ENCODE measurements at places on chromosomes 16 and 17.

DNA sequence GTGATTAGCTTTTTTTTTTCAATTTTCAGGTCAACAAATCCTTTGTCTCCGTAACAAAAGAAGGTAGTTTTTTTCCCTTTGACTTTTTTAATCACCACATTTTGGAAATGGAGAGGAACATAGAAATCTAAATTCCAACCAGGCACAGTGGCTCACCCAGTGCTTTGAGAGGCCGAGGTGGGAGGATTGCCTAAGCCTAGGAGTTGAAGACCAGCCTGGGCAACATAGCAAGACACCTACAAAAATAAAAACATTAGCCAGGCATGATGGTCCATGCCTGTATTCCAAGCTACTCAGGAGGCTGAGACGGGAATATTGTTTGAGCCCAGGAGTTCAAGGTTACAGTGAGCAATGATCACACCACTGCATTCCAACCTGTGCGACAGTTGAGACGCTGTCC lies 5.7 kb downstream of the PSMD7 start:
- no peak for DNase-seq

DNA sequence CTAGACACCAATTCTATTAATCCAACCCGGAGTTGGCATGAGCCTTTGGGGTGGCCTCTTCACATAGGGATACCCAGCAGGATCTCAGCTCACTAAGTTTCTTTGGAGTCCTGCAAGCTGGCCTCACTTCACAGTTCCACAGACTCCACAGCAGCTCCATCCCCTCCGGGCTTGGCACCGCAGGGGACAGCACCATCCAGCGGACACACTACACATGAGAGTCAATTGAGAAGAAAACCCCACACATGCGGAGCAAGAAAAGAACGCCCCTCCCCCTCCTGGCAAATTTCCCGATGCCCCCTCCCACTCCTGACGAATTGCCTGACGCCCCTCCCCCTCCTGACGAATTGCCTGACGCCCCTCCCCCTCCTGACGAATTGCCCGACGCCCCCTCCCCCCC lies 31.1 kb downstream of the KLHDC4 start:
- DNase-seq, result no peak

- no peak for DNase-seq
Observed at GRCh38 chr17:79561486-79562133, 49.2 kb downstream of the RBFOX3 start.

- no peak for DNase-seq
Observed at GRCh38 chr17:55655777-55656176, 66.9 kb downstream of the TMEM100 start.

GRCh38 chr17:7476494-7476893 lies 2.9 kb downstream of the ZBTB4 start:
- no peak for DNase-seq

DNA sequence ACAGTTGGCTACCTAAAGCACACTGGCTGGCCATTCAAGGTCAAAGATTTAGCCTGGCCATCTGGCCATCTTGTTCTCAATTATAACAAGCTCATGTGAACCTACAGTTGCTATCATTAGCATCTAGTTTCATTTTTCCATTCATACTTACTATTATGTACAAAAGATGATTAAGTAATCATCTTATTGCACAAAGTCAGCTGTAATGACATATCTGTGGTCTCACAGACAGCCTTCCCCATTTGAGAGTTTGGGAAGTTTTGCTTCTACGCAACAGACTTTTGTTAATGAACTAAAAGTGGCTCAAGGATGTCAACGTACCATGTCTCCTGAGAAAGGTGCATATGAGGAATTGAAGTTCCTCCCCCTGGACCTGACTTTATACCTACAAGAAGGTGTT lies 51.3 kb downstream of the HS3ST3B1 start:
- DNase-seq, result no peak

- no peak for DNase-seq
Observed at GRCh38 chr16:54503856-54504219, 217.3 kb upstream of the IRX3 start.

DNA sequence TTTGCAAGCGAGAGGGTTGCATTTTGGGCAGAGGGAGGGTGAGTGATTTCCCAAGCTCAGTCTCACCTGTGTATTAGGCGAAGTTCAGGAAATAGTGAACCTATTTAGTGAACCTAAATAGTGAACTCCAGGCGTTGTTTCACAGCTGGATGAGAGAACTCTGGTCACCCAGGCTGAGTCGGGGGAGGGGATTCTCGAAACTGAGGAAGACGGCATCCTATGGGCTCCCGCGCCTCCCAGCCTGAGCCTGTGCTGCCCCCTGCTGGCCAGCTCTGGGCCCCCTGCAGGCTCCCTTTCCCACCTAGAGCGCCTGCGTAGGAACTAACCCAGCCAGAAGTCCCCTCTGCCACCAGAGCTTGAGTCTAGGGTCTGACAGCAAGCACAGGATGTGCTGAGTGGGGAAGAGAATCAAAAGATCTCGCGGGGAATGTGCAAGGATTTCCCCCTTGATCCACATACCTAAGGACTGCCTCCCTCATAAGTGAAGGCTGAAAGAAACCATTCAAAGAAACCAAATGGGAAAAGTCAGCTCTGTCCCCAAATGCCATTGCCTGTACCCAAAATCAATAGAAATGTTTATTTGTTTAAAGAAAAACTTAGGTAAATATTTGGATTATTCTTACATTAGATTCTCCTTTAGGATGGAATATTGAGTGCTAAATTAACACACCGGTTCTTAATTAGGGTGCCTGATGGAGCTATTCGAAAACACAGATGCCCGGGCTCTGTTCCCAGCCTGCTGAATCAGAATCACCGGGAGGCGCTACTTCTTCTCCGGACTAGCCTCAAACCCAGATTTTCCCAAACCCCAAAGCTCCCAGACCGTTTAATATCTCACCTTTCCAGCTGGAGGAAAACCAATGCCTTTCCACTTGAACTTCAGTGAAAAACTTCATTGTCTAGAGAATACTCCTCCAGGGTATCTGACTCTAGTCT lies 14.8 kb upstream of the MARVELD3 start:
- peak; percentile 81 for DNase-seq

GRCh38 chr17:64156670-64157069 lies 26.7 kb upstream of the ERN1 start:
- no peak for DNase-seq

- no peak for DNase-seq
Observed at GRCh38 chr17:27665549-27665948, 34.6 kb downstream of the LGALS9 start.

DNA sequence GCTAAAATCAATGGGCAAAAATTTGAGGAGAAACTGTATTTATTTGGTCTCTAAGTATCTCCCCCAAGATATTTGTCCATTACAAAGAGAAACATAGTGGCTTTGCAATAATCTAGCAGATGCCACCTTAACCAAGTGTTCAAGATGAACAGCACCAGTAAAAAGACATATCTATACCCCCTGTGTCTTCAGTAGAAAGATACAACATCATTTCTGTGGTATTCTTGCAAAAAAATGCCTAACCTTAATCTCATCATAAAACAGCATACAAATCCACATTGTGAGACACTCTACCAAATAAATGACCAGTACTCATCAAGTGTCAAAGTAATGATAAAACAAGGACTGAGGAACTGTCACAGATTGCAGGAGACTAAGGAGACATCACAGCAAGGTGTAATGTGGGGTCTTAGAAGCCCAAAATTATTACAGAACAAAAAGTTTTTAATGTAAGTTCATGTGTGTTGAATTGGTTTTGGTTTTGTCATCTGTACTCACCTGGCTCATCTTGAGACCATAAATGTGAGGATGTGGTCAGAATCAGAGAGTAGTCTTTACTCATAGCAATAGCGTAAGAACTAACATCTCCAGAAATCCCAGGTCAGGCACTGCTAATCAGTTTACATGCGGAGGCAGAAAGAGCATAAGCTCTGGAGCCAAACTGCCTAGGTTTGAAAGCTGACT lies 77.2 kb downstream of the AATF start:
- no peak for DNase-seq

DNA sequence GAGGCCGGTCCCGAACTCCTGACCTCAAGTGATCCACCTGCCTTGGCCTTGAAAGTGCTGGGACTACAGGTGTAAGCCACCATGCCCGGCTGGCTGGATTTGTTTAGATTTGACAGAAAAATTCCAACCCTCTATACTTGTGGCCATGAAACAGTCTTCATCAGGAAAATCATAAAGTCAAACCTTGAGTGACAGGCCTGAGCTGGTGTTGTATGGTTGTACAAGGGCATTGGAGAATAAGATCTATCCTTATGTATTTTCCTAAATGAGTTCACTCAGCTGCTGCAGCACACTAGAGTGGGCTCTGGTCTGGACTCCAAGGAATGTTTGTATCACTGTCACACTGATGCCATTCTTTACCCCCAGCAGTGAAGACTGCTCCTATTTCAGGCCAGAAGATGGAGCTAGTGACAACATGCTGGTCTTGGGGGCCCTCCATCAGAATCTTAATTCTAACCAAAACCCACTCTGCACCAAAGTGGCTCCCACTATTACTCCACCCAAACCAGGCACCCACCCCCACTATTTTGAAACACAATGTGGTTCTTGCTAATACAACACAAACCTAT lies 27.4 kb downstream of the SNX11 start:
- no peak for DNase-seq

DNA sequence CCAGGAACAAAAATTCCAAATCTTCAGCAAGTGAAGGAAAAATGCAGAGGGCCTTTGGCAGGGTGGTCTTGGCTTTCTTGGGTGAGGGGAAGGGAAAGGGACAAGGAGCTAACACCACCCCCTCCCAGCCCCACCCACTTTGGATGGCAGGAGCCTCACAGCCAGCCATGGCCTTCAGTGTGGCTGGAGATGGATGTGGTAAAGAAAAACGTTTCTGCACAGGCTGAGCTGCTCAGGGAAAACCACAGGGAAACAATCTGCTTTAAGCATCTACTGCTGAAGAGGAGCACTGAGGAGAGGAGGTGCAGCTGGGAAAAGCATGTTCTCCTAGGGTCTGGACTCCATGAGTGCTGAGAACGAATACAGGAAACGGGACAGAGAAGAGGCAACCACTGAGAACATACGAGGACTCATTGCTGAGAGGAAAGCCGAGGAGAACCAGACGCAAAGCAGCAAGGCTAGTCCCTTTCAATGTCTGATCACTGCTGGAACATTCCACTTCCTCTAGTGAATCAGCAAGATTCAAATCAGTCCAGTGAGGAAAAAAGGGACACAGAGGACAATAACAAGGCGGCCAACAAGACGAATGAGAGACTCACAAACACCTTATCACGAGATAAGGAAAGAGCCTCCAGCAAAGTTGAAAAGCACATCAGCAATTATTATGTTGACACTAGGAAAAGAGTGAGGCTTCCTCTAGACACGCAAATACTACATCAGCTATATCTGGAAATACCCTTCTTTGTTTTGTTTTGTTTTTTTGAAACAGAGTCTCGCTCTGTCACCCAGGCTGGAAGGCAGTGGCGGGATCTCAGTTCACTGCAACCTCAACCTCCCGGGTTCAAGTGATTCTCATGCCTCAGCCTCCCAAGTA lies 41.7 kb downstream of the ZZEF1 start:
- no peak for DNase-seq

- DNase-seq, result no peak
Observed at GRCh38 chr17:9004132-9004960, 17.0 kb upstream of the NTN1 start.

DNA sequence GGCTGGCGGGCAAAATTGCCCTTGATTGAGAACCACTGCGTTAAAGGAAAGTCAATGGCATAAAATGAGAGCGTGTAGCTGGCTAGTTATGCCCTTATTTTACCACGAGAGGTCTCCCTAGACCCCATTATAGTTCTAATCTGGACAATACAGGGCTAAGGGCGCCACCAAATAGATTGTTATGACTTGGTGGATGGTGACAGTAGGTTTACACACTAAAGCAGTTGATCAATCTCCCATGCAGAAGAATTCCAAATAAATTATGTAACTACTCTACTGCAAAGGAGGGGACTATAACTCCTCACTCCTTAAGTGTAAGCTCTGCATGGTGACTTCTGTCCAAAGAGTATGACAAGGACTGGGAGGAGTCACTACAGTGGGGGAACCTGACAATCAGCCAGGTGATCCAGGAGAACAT lies 20.4 kb upstream of the YPEL2 start:
- DNase-seq, result peak; percentile 84

GRCh38 chr17:13460261-13461000 lies 141.3 kb downstream of the HS3ST3A1 start:
- no peak for DNase-seq

GRCh38 chr16:85425074-85425662 lies 188.0 kb upstream of the GSE1 start:
- DNase-seq, result no peak

DNA sequence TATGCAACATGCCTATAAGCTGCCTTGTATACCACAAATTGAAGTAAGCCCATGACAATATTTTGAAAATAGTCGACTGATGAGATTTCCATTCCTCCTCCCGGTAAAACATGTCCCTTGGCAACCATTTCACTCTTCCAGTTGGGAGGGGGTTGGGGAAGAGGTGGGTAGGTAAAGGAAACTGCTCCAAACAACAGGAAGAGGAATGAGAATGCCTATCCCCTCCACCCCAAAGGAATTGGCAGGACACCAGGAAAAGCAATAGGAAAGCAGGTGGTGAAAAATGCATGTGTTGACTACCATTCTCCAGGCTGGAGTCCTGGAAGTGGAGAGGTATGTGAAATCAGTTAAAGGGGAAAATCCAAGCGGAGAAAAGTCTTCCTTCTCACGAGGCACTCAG lies 455.9 kb upstream of the PSMD7 start:
- DNase-seq, result no peak

DNA sequence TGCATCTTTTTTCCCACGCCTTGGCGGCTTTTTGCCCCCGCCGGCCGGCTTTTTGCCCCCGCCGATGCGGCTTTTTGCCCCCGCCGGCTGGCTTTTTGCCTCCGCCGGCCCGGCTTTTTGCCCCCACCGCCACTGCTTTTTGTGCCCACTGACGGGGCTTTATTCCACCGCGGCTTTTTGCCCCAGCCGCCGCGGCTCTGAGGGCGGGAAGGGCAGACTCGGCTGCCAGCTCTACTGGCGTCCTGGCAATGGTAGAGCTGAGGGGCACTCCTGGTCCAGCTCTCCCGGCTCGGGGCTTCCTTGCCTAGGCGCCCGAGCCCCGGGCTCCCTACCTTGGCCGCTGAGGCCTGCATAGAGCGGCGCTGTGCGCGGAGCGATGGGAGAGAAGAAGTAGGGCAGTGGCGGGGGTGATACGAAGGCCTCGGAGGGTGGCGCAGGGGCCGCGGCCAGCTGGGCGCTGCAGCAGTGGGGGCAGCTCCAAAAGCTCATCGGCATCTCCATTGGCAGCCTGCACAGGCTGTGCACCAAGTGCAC lies 591.4 kb downstream of the TP53TG3F start:
- DNase-seq, result no peak

- no peak for DNase-seq
Observed at GRCh38 chr16:85659336-85659735, 29.4 kb downstream of the GINS2 start.

DNA sequence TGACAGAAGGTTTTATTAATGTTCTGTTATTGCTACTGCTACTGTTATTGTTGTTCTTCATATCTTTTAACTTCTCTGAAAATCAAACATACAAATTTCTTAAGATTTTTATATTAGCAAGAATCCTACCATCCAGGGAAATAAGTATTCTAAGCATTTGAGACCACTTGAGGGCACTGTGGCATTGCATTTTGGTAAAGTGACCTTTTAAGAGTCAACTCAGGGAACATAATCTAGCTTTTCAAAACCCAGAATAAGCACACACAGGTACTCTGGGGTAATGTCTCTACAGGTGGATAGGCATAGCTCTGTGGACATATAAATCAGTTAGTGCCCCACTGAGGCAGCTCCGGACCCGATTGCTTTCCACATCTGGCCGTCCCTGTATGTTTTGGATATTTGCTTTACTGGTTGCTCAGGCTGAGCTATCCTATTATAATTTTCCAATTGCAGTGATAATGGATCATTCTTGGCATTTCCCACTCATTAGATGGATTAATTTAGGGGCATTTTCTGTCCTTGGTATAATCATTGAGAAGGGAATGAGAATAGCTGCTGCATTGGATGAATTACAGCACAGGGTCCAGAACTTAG lies 1425.1 kb upstream of the CDH8 start:
- peak; percentile 1 for DNase-seq
